ENCODE measurements at places on chromosomes 13 and 19.

DNA sequence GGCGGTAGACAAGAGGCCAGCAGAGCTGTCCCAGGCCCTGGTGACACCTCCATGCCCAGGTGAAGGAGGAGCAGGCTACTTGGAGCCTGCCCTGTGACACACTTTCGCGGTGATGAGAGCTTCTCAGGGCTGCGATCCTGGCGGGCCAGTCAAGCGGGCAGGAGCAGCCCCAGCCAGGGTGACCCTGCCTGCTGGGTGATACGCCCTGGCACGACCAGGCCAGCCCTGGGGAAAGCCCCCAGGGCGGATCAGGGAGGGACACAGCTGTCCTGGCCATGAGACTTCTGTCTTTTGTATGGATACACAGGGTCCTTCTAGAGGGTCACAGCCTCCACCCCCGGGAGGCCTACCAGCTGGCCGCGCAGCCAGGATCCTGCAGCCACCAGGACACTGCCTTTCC is 13.1 kb downstream of the DNM2 start:
- no peak for DNase-seq

DNA sequence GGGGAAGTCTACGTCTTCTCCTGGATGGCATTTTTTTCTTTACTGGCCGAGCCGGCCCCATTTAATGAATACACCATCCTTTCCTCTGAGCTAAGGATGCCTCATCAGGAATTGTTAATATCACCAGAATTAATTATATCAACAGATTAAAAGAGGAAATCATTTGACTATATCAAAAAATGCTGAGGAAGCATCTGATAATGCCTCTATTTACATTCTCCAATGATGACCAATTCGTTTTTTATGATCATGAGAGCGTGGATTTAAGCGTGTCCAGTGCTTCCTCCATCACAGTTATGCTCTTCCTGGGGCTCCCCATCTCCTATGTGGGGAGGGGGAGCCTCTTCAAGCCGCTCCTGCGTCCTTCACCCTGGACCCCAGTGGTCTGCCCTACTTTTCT is 58.7 kb downstream of the TUBGCP3 start:
- no peak for DNase-seq

- DNase-seq = no peak
Measured at GRCh38 chr19:801030-801860, 4.0 kb downstream of the PTBP1 start.

DNA sequence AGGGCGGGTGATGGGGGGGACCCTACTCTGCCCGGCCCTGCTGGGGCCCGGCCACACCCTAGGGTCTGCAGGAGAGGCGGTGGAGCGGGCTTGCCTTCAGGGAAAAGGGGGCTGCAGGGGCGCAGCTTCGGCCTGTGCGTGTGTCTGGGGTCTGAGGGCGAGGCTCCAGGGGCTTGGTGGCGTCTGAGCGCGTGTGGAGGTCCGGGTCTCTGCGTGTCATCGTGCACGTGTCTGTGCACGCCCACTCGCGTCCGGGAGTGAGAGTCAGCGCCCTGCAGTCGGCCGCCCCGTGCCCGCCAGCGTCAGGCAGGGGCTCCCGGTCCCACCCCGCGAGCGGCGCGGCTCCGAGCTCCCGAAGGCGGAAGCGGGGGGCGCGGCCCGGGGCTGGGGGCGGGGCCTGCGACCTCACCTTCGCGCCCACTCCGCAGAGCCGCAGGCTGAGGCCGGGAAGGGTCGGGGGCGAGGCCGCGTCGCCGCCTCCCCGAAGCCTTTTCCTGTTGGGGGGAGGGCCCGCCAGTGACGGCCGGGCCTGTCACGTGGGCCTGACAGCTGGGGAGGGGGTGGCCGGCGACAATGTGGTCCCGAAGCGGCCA is at the start of gene ARHGAP45:
ARHGAP45 (plus strand) TSS at position 420 of the 593 bp plus-strand sequence. CDS start 239 bp downstream, outside the sequence.
- no peak for DNase-seq

GRCh38 chr13:39108783-39109182 is 70.5 kb downstream of the NHLRC3 start:
- DNase-seq = no peak

DNA sequence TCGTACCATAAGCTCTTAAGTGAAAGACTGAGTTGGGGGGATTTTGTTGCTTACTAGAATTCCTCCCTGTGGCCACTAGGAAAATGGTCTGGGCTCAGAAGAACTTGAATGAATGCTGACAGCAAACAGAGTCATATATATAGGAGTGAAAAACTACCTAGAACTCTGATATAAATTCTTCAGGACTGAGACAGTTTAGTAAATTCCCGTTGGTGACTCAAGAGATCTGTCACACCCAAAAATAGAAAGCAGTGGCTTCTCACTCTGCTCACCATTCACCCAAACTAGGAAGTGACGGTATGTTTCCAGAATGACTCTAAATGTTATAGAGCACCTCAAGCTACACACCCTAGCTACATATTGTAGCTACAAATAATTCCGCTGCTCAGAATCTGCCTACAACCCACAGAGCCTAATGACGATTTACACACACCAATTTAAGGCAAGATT is 116.2 kb downstream of the TBC1D4 start:
- DNase-seq = no peak

DNA sequence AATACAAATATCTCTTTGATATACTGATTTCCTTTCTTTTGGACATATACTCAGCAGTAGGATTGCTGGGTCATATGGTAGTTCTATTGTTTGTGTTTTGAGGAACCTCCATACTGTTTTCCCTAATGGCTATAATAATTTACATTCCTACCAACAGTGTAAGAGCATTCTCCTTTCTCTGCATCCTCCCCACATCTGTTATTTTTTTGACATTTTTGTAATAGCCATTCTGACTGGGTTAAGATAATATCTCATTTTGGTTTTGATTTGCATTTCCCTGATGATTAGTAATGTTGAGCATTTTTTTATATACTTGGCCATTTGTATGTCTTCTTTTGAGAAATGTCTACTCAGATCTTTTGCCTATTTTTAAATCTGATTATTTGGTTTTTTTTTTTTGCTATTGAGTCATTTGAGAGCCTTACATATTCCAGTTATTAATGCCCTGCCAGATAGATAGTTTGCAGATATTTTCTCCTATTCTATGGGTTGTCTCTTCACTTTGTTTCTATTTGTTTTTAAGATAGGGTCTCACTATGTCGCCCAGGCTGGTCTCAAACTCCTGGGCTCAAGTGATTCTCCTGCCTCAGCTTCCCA is 95.7 kb downstream of the FNDC3A start:
- DNase-seq = no peak

DNA sequence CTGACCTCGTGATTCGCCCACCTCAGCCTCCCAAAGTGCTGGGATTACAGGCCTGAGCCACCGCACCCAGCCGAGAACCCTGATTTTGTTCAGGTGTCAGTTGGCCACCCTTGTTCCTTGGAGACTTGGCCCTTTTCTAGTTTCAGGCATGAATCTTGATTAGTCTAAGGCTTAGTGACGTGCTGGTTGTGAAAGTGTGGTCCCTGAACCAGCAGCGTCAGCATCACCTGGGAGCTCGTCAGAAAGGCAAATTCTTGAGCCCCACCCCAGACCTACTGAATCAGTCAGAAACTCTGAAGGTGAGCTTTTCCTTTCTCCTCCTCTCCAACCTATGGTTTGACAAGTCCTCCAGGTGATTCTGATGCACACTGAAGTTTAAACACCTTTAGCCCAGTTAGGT is 35.2 kb downstream of the CACNG6 start:
- no peak for DNase-seq

GRCh38 chr13:80331984-80332383 is 8.9 kb downstream of the SPRY2 start:
- no peak for DNase-seq

- no peak for DNase-seq
Measured at GRCh38 chr13:46489586-46490023, 63.4 kb upstream of the LRCH1 start.

- no peak for DNase-seq
Measured at GRCh38 chr19:29645911-29646310, 19.4 kb upstream of the PLEKHF1 start.

GRCh38 chr19:48102870-48103751 is 7.5 kb downstream of the PLA2G4C start:
- no peak for DNase-seq

- no peak for DNase-seq
Measured at GRCh38 chr19:6532244-6532999, 1.6 kb downstream of the TNFSF9 start.

DNA sequence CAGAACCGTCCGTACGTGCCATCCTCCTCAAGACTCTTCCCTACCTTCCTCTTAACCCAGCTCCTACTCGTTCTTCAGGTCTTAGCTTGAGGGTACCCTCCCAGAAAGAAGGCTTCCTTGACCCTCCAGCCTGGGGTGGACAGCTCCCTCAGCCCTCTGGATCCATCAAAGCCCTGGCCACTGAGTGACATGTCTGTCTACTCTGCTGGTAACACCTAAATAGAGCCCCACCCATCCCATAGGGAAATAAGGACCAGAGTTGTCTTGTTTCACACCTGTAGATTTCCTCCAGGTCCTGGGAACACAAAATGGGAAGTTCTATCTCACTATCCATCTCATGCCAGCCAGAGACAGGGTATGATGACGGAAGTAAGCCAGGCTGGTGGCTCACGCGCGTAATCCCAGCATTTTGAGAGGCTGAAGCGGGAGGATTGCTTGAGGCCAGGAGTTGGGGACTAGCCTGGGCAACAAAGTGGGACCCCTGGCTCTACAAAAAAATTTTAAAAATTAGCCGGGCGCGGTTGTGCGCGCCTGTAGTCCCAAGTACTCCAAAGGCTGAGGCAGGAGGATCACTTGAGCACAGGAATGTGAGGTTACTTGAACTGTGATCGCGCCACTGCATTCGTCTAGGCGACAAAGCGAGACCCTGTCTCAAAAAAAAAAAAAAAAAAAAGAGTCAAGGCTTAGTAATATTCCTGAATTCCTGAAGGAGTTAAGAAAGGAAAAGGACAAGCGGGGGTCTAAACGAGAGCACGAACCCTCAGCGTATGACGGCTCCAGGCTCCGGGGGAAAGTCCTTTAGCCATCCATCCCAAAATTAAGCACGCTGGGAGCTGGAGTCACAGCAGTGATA is 566 bp upstream of the CCDC97 start:
- no peak for DNase-seq

- DNase-seq = no peak
Measured at GRCh38 chr13:21256351-21256761, 79.9 kb downstream of the MRPL57 start.

DNA sequence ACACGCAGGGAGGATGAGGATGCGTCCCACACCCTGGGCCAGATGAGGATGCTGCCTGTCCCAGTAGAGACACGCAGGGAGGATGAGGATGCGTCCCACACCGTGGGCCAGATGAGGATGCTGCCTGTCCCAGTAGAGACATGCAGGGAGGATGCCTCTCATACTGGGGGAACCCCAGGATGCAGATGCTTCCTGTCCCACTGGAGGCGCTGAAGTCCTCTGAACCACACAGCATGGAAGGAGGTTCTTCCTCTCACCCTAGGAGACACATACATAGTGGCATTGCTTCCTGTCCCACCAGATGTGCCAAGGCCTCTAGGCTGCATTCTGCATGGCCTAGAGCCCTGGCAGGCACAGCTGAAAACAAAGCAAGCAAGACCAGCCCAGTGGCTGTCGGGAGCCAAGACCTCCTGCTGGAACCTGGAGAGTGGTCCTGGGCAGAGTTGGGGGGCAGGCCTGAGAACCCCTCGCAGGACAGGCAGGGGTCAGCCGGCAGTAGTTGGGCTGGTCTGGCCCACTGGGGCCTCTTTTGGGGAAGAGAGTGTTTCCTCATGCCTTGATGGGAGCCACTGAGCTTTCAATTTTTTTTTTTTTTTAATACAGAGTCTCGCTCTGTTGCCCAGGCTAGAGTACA is 4.3 kb downstream of the HPN start:
- DNase-seq = peak; percentile 12

- DNase-seq = no peak
Measured at GRCh38 chr13:48585456-48585840, 52.6 kb upstream of the RCBTB2 start.

DNA sequence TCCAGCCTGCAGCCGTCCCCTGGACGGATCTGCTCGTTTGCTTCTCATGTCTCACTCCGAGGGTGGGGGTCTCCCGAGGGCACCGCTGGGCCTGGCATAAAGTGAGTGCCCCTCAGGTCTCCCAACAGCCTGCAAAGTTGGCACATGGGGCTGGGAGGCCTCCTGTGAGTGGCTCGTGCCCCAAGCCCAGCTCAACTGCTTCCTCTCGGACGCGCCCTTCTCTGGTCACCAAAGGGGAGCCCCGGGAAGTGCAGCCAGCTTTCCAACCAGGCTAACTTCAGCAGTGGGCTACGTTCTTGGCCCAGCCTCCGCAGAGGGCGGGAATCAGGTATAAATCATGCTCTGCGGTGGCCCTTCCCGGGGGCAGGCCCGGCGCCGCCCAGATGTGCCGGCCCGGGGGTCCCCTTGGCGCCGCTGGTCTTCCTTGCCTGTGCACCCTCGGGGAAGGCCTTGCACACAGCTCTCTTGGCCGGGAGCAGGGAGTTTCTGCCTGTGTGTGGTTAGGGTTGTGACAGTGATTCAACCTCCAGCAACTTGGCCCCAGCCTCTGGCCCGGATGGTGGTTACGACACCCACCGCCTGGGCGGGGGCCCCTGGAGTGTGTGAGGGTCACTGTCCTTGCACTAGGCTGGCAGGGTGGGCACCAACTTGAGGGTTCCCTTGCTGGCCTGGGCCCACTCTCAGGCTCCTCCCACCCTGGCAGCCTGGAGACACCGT is 20.7 kb downstream of the CEBPG start:
- no peak for DNase-seq

GRCh38 chr13:40273253-40274025 is 393.0 kb downstream of the FOXO1 start:
- no peak for DNase-seq

GRCh38 chr13:69324090-69324886 is 783.3 kb upstream of the ATXN8OS start:
- no peak for DNase-seq

- DNase-seq = peak; percentile 29
Measured at GRCh38 chr13:99916366-99917103, 55.0 kb downstream of the ZIC5 start.

GRCh38 chr19:39942366-39942730 is 7.9 kb upstream of the FCGBP start:
- DNase-seq = no peak

- DNase-seq = peak; percentile 36
Measured at GRCh38 chr19:39410017-39410830, 2.2 kb upstream of the PLEKHG2 start.

GRCh38 chr19:34409189-34410164 is 5.3 kb downstream of the PDCD2L start:
- no peak for DNase-seq

DNA sequence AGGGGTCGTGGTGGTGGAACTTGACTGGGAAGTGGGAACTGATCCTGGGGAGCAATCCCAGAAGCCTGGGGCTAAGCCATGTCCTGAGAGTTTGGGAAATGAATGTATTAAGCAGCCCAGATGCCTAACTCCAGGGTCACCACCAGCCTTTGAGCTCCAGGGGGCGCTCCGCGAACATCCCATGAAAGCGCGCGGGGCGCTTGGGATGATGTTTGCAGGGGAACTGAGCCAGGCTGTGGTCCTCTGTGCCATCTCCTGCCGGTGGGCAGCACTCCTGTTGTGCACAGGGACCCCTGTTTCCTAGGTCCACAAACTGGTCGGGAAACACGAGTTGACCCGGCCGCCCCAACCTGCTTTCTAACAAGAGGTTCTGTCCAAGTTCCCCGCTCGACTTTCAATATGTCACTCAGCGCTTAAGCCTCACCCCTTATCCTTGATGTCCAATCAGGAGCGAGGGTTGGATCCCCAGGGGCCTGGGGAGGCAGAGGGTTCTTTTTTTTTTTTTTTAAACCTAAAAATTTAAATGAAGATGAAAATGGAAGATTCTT is 14.4 kb downstream of the LEUTX start:
- no peak for DNase-seq
